ENCODE measurements at places on chromosomes 7 and 10.
A peak's percentile ranks its signal among the peaks of the same experiment; 100 is the strongest.

- DNase-seq: no peak
Measured at GRCh38 chr7:77729574-77730348, 33.5 kb downstream of the RSBN1L start.

GRCh38 chr10:14017467-14017866 lies 313.3 kb downstream of the FRMD4A start:
- no peak for DNase-seq

DNA sequence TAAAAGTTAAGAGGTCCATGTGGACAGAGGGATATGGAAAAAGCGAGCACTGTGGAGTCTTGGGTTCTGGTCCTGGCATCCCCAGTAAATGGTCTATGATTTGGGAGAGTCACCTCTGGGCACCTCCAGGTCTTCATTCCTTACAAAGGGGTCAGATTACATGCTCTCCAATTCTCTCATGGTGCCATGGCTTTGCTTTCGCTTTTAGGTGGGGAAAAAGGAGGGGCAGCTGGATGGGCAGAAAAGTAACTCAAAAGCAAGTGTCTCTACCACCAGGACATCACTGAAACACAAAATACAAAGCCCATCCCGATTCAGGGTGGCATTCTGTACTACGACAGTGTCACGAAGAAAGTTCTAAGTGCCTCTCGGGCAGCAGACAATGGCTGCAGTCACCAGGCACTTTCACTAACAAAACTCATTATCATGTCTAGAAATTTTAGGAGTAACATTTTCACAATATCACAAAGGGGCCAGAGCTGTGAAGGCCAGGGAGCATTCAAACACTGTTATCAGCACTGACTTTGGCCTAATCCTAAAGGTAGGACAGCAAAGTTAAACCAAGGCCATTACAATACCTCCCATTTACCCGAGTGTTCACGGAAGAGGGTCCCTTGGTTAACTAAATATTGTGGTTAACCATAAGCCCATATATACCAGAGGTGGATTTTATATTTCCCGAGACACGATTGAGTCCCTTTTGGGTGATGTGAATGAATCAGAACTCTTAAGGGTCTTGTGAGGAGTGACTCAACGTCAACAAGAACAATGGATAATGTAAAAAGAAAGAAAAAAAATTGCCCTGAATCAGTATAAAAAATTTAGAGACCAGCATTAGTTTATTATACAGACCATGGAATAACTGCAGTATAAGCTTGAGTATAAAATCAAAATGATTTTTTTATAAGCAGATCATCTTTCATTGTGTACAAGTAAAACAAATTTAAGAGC lies 2.5 kb downstream of the PSAP start:
- DNase-seq: no peak

- DNase-seq: peak; percentile 39
Measured at GRCh38 chr10:59177031-59177797, 771 bp downstream of the PHYHIPL start.

DNA sequence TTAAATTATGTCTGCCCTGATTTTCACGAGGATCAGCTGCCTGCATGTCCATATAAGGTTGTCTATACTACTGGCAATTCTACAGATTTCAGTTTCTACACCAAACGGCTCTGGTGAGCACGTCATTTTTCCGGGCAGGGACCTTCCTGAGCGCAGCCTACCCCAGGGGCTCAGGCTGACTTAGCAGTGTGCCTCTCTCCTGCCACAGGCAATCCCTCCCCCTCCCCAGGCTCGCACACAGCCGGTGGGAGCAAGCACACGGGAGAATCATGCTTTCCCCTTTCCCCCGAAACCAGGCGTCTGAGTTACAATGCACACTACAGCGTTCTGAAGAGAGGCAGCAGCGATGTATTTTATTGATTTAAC lies 1.7 kb downstream of the KLF6 start:
- DNase-seq: peak; percentile 69

DNA sequence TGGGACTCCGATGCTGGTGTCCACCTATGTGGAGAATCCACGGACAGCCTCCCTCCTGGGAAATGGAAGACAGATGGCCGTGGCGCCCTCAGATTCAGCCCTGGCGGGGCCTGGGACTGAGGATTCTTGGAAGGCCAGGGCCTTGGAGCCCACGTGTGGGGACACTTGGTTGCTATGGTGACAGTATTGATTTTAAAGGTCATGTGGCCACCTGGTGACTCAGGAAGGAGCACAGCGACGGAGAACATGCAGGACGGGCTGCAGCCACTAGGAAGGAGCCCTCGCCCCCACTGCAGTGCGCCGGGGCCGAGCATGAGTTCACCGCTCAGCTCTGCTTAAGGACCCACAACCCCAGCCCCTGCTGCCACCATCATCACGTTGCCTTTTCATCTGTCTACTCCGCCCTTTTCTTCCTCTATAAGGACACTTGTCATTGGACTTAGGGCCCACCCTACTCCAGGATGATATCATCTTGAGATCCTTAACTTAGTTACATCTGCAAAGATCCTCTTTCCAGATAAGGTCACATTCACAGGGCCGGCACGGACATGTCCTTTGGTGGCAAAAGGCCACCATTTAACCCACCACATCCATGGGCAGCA lies 3.7 kb upstream of the STK32C start:
- no peak for DNase-seq

All from spinal cord (tissue), 10 donors.